ENCODE measurements at places on chromosomes 11 and 22. TPM values are rescaled to one million over a fixed set of nuclear protein-coding genes. Genes with fewer than 3 reads are reported as not detected.

GRCh38 chr22:21981874-21982273, 713 bp downstream of the TOP3B start:
- DNase-seq: no peak

GRCh38 chr11:12930850-12931249, 78.3 kb upstream of the RASSF10 start:
- no peak for DNase-seq

Gene TEX12
- polyA plus RNA-seq: 0.18 TPM

GRCh38 chr11:98834776-98835175, 186.0 kb upstream of the CNTN5 start:
- DNase-seq: no peak

Gene PRG3
- 0.99 TPM for polyA plus RNA-seq

DNA sequence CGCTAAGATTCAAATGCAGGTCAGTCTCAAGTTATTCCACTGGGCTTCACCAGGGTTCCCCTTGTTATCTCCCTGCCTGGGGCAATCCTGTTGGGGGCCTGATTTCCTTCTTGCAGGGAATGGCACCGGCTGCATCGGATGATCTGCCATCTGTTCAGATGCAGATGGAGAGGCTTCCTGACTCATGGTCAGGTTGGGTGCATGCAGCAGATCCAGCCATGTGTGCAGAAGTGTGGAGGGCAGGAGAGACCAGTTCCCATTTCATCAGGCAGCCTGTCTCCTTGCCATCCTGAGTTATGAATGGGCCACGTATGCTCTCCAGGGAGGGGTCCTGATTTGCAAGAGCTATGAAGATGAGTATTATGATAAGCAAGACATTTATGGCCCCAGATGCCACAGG, 161.2 kb upstream of the PLET1 start:
- DNase-seq: no peak

Gene USP2
- polyA plus RNA-seq: 12.5 TPM

- DNase-seq: no peak
These were observed 325.4 kb upstream of the CCDC90B start for GRCh38 chr11:83611600-83611999.

DNA sequence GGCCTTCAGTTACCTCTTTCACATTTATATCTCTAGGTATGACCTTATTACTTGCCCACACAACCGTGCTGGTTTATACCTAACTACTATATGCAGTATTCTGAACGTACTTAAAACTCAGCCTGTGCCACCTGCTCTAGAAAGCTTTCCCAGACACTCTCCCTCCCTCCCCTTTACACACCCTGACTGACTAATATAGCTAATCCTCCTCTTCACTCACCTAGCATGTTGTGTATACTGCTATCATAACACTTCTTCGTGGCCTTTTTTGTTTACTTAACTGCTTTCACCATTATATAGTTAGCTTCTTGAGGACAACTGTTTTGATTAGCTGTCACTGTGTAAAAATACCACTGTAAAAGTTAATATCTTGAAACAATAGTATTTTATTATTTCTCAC, 23.5 kb downstream of the RNF214 start:
- DNase-seq: no peak

Gene PNPLA5
- 0.06 TPM for polyA plus RNA-seq

- no peak for DNase-seq
These were observed 437.8 kb upstream of the CCDC90B start for GRCh38 chr11:83723999-83724398.

- no peak for DNase-seq
These were observed 38.2 kb downstream of the TRIOBP start for GRCh38 chr22:37734964-37735451.

DNA sequence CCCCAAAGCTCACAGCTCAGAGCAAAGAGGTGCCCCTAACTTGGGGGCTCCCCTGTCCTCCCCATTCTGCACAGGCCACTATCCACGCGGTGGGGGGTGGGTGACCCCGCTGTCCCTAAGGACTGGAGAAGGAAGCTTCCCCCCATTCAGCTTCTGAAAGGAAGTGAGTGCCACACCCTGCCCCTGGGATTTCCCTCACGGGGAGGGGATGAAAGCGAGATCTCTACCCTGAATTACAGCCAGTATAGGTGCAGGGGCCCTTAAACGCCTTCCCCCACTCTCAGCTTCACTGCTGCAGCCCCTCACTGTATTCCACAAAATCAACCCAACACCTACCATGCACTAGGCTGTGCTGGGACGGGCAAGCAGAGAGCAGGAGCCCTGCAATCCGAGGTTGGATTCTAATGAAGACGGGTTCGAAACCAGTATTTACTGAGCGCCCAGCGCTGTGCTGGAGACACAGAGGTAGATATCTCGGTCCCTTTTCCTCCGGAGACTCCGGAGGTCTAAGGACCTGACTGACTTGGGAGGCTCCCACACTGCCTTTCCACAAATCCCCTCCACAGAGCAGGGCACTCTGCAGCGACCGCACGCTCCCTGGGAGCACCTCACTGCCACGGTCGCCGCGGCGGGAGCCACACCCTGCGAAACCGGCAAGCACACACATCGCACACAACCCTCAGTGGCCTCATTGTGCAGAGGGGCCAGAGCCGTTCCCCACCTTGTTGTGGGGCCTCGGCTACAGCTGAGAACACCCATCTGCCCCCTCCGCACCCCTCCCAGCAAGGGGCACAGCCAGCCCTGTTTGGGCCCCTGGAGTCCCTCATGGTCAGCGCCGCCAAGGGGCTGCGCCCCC, 1.8 kb downstream of the AHNAK start:
- no peak for DNase-seq

Gene POU2F3
- 1.6 TPM for polyA plus RNA-seq

- no peak for DNase-seq
These were observed 2.2 kb downstream of the RPL3 start for GRCh38 chr22:39317084-39317774.

GRCh38 chr11:27910186-27910931, 197.6 kb downstream of the KIF18A start:
- no peak for DNase-seq

- DNase-seq: no peak
These were observed 20.2 kb downstream of the ST3GAL4 start for GRCh38 chr11:126375726-126376125.

- DNase-seq: no peak
These were observed 9.3 kb downstream of the TFIP11 start for GRCh38 chr22:26502688-26503561.

Data from left renal cortex interstitium (tissue), 4 donors.